ENCODE measurements at places on chromosomes 6 and 20. TPM values are rescaled to one million over a fixed set of nuclear protein-coding genes. Genes with fewer than 3 reads are reported as not detected.

HCRTR2 gene
- polyA plus RNA-seq = not detected

UNC5CL gene
- polyA plus RNA-seq = 1.6 TPM

CAP2 gene
- 8.8 TPM for polyA plus RNA-seq

FHL5 gene
- 6.4 TPM for polyA plus RNA-seq

GRM1 gene
- polyA plus RNA-seq = 0.03 TPM

CGA gene
- polyA plus RNA-seq = not detected

NANP gene
- 12.2 TPM for polyA plus RNA-seq

TAGAP gene
- polyA plus RNA-seq = 1.4 TPM

PPP1R14C gene
- 0.46 TPM for polyA plus RNA-seq

PRIM2 gene
- 2.4 TPM for polyA plus RNA-seq

TRIM15 gene
- not detected for polyA plus RNA-seq

Data from adrenal gland (tissue), 19 donors.